BJ (cell line): ENCODE measurements at places on chromosomes 6 and 20.

- no peak for DNase-seq
Measured at GRCh38 chr6:109059571-109060021, 35.0 kb downstream of the SESN1 start.

DNA sequence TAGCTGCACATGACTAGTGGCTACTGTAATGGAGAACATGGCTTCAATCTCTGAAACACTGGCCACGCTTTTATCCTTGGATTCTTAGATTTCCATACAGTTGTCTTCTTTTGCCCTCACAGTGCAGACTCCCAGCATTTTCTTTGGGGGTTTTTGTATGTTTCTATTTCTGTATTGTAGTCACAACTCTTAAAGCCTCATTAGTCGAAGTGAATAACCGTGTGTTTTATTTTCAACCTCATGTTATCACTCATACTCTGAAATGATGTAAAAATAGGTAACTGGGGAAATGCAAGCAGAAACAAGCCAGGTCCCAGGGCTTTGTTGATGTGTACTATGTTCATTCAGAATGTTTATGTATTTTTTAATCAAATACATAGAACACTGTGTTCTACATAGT lies 162.9 kb downstream of the JARID2 start:
- DNase-seq = no peak

GRCh38 chr6:15888798-15889772 lies 226.3 kb upstream of the DTNBP1 start:
- no peak for DNase-seq

GRCh38 chr6:170122651-170123050 lies 168.2 kb downstream of the DLL1 start:
- DNase-seq = no peak

- no peak for DNase-seq
Measured at GRCh38 chr6:110093981-110094380, 85.5 kb downstream of the WASF1 start.

- no peak for DNase-seq
Measured at GRCh38 chr6:97021194-97021593, 96.7 kb downstream of the KLHL32 start.
